ENCODE measurements at places on chromosomes 1 and 21. TPM values are rescaled to one million over a fixed set of nuclear protein-coding genes. Genes with fewer than 3 reads are reported as not detected.

GRCh38 chr1:222394224-222394623, 153.7 kb downstream of the HHIPL2 start:
- no peaks in the 10 kb centered on the region for H3K36me3 ChIP-seq
- peaks cover 6% of the 10 kb centered on the region for H3K4me1 ChIP-seq
- no peak overlapping the region for H3K4me3 ChIP-seq
- DNase-seq = no peak
- H3K27ac ChIP-seq = no peak overlapping the region

DNA sequence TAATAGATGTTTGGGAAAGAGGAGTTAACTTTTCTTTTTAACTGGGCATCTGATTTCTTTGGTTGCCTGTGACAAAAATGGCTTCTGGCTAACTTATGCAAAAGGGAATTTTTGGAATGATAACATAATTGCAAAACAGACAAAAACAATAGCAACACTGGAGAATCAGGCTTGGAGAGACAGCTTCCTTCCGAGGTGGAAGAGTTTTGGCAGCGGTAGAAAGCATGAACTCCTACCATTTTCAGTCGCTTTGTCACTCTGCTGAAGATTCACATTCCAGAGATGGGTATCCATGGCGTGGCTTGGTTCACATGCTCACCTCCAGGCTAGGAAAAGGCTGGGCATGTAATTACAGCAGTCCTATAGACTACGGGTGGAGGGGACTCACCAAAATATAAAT, 17.2 kb upstream of the FGGY start:
- DNase-seq = no peak
- peaks cover 6% of the 10 kb centered on the region for H3K27me3 ChIP-seq
- H3K4me1 ChIP-seq = peaks cover 10% of the 10 kb centered on the region
- H3K36me3 ChIP-seq = no peaks in the 10 kb centered on the region

- H3K27me3 ChIP-seq = peaks cover 6% of the 10 kb centered on the region
- DNase-seq = no peak
- H3K4me1 ChIP-seq = peaks cover 4% of the 10 kb centered on the region
- no peak overlapping the region for H3K27ac ChIP-seq
- no peak overlapping the region for H3K4me3 ChIP-seq
Measured at GRCh38 chr1:109717729-109718128, 5.7 kb downstream of the GSTM5 start.

DNA sequence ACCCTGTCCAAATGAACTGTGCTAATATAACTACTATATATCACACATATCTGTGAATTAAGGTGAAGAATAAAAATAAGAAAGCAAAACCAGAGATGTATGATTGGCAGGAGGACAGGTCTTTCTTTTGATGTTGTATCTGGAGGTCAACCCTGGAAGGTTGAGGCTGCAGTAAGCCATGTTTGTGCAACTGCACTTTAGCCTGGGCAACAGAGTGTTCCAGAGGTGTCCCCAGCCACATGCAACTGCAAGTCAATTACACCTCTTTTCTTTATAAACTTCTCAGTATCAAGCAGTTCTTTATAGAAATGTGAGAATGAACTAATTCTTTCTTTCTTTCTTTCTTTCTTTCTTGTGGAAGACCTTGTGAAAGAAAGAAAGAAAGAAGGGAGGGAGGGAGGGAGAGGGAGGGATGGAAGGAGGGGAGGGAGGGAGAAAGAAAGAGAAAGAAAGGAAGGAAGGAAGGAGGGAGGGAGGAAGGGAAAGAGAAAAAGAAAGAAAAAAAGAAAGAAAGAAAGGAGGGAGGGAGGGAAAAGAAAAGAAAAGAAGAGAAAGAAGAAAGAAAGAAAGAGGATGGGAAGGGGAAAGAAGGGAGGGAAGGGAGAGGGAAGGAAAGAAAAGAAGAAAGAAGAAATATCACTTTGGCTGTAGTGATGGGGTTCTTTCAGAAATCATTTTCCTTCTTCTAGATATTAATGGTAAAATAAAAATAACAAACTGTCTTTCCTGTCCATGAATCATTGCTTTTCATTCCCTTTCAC, 54.0 kb upstream of the S1PR1 start:
- H3K27ac ChIP-seq = peak overlapping the region; percentile 82
- DNase-seq = no peak
- H3K27me3 ChIP-seq = no peaks in the 10 kb centered on the region
- H3K4me1 ChIP-seq = peaks cover 66% of the 10 kb centered on the region
- H3K36me3 ChIP-seq = peaks cover 9% of the 10 kb centered on the region

The SPRR2A gene
- not detected for total RNA-seq
